Stimulated activated naive CD8-positive, alpha-beta T cell treated with anti-CD3 and anti-CD28 coated beads, Interleukin-15, Interleukin-2, amounts not matched to agents 100 U/mL and 50 U/mL, for 24 hours (primary cell): ENCODE measurements at places on chromosomes 2 and 18.

DNA sequence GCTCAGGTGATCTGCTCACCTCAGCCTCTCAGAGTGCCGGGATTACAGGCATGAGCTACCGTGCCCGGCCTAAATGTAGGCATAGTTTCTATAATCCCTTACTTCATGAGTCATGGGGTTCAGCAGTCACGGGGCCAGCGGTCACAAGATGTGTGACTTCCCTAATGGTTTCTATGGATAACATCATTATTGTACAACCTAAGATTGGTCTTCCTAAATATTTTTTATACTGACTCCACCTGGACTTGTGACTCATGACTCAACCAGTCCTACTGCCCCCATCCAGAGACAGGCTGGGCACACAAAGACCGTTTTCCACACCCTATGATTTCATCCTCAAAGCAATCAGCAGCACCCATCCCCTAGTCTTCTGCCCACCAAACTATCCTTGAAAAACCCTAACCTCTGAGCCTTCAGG, 15.9 kb downstream of the FAM210A start:
- no peak for DNase-seq

DNA sequence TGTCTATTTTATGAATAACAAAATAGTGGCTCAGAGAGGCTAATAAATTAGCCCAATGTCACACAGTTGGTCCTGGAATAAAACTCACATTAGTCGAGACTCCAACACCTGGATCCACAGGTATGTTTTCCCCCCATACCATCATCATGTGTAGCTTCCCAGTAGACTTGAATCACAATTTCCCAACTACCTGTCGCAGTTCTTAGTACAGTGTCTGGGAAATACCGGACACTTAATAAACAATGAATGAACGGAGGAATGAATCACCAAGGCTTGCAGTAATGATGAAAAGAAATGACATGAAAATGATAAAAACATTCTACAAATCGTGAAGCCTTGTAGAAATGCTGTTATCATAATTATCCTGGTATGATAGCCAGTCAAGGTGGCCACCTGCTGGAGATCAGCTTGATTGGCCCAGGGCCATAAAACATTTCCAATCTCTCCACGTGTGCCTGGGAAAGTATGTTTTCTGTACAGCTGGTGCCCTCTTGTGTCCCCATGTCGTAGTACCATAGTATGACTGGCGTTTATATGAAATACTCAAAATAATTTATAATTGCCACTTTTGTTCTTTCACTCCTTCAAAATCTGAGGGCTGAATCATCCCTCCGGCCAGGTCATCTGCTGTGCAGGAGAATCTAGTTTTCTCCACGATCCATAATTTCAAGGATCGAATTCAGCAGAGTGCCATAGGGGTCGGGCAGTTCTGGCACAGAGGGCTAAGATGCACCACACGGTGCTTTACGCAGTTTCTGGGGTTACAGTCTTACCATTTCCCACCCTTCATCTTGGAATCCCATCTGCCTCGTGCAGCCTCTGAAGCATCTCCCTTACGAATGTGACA, 95.4 kb downstream of the LAMA1 start:
- no peak for DNase-seq

DNA sequence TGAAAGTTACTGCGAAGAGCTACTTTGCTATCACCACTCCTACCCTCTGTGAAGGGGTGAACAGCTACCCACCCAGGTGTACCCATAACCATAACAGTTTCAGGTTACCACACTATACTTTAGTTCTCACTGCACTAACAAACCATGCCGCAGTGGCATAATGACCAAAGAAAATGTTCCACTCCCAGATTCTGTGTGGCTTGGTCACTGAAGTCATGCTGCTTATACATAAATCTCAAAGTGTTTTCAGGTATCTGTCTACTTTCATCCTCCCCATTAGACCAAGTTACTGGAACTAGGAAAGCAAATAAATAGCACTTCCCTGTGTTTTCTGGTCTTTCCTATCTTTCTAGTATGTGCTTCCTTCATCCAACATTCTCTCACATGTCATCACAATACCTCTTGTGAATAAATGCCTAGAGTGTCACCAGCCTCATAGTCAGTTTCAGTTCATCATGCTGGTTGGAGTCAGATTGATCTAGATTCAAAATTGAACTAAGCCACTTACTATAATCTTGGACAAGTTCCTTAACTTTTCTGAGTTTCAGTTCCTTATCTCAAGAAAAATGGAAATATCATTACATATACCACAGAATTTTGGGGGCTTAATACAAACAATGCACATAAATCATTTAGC, 293.6 kb downstream of the FSIP2 start:
- no peak for DNase-seq

DNA sequence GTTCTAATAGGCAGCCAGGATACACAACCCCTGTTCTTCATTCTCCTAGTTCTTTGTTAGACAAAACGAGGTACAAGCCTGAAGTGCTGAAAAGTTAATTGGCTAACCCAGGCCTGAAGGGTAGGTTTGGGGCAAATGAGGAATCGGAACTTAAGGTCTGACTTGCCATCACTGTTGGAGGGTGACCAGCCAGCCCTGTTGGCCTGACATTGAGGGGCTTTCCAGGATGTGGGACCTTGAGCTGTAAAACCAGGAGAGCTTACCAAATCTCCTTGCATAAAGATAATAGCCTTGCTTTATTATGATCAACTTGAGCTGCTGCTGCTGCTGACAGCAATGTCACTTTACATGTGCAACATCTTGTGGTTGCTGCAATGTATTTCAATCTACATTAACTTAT, 256.0 kb downstream of the VAPA start:
- no peak for DNase-seq

GRCh38 chr2:139478165-139478914, 698.1 kb upstream of the NXPH2 start:
- DNase-seq = no peak

DNA sequence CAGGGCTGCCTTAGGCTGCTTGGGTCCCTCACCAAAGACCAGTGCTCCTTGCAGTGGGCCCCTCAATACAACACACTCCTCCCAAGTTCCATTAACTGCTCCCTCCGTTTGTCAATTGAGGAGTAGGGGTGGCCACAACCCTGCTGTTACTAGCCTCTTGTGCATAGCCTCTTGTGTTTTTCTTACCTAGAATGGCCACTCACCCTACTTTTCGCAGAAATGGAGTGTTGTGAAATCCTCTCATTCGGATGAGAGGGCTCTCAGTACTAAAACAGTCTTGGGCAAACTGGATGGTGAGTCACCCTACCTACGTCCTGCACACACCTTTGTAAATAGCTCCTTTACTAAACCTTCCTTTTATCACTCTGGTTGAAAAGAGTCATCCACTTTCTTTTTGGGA, 253.9 kb downstream of the OSR1 start:
- no peak for DNase-seq

GRCh38 chr2:150357770-150358467, 129.5 kb downstream of the RND3 start:
- no peak for DNase-seq

DNA sequence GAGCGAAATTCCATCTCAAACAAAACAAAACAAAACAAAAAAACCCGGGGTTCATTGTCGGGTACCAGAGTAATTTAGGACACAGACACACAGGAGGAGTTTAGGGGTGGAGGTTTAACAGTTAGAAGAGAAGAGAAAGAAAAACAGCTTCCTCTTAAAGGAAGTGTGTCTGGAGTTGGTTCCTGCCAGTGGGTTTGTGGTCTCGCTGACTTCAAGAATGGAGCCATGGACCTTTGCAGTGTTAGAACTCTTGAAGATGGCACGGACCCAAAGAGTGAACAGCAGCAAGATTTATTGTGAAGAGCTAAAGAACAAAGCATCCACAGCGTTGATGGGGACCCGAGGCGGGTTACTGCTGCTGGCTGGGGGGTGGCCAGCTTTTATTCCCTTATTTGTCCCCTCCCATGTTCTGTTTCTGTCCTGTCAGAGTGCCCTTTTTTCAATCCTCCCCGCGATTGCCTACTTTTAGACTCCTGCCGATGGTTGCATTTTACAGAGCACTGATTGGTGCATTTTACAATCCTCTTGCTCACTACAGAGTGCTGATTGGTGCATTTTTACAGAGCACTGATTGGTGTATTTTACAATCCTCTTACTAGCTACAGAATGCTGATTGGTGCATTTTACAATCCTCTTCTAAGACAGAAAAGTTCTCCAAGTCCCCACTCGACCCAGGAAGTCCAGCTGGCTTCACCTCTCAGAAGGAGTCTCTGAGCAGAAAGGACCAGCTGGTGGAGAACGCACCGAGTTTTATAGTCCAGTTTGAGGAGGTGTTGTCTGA, 28.7 kb upstream of the ATP8B1 start:
- no peak for DNase-seq

- DNase-seq = no peak
Observed at GRCh38 chr2:3344897-3345296, 32.7 kb downstream of the EIPR1 start.

DNA sequence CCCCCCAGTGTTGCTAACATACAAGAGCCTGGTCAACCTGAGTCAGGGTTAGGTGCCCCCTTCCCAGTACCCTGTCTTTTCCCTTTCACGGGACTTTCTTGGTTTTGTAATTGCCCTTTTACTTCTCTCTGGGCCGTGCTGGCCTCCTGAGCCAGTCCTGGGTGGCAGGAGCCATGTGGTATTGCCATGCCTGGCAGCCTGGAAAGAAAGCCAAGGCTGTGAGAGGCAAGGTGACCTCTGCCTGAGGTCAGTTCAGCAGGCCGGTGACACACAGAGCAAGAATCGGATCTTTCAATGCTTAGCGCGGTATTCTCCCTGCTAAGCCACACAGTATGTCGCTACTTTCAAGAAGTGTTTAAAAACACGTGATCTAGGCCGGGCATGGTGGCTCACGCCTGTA, 52.3 kb downstream of the C18orf63 start:
- DNase-seq = no peak

DNA sequence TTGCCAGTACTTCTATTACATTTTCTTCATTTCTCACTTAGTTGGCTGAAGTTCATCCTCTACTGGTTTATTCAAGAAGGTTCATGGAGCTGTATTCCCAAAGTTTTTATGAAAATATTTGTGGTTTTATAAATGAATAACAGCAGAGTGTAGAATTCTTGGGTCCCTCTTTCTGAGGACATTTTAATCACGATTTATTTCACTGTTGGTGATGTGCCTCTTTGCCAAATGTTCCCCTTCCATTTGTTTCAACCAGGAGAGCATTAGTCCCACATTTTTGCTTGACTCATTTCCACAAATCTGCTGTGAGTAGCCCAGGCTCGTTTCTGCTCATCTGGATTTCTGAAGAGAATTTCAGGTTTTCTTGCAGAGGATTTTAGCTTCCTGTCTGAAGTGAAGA, 20.8 kb downstream of the COPS7B start:
- no peak for DNase-seq

DNA sequence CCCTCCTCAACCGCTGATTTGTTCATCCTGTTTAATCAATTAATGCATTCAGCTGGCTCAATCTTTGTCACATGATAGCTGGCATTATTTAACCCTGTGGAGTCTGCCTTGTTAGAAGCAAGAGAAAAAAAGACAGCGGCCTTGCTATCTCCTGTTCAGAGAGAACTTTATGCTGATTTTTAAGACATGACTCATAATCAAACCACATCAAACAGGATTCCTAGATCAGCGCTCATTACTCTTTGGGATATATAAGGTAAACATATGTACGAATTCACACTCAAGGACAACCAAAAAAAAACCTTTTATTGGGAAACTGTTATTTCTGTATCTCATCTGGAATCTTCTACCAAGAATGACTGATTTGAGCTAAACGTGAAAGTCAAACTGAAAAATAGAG, 195.1 kb downstream of the C1D start:
- DNase-seq = no peak

DNA sequence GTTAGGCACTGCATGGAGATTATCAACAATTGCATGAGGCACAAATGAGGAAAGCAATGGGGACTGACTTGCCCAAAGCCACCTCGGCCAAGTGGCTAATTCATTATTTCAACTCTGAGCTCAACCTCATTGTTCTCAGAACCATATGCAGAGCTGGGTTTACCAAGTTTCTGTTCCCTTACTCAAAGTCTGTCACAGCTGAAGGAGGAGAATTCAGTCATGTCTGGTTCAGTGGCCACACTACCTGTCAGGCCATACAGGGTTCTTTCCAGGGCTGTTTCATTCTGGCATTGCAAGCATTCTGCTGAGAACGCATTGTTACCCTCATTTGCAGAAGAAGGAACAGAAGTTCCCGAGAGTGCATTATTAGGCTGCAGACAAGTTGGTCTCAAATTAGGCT, 181.7 kb downstream of the MYT1L start:
- DNase-seq = no peak

DNA sequence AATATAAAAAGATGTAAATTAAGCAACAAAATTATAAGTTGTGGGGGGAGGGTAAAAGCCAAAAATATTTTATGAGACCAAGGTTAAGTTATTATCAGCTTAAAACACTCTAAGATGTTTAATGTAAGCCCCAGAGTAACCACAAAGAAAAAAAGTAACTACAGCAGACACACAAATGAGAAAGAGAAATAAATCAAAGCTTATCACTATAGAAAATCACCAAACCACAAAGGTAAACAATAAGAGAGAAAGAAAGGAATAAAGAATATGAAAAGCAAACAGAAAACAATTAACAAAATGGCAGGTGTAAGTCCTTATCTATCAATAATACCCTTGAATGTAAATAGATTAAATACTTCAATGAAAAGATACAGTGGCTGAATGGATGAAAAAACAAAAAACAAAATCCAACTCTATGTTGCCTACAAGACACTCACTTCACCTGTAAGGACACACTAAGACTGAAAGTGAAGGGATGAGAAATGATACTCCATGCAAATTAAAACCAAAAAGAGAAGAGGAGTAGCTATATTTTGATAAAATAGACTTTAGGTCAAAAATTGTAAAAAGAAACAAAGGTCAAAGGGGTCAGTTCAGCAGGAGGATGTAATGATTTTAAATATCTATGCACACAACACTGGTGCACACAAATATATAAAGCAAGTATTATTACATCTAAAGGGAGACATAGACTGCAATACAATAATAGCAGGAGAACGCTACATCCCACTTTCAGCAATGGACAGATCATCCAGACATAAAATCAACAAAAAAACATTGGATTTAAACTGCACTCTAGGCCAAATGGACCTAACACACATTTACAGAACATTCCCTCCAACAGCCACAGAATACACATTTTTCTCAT, 80.7 kb downstream of the PTPN2 start:
- DNase-seq = no peak

DNA sequence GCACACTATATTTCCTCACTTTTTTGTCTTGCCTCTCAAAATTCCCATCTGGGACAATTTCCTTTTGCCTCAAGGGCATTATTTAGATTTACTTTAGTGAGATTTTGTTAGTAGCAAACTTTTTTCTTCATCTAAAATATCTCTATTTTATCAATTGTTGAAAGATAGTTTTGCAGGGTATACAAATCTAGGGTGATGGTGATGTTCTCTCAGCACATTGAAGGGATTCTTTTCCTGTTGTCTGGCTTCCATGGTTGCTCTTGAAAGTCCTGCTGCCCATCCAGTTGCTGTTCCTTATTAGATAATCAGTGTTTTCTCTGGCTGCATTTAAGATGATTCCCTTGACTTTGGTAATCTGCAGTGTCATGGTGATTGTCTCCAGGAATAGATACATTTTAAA, 48.1 kb downstream of the NPAS2 start:
- no peak for DNase-seq

GRCh38 chr2:137838255-137839092, 125.8 kb upstream of the HNMT start:
- DNase-seq = no peak

- DNase-seq = no peak
Observed at GRCh38 chr2:65411056-65411795, 21.2 kb downstream of the SPRED2 start.

GRCh38 chr2:57180042-57180567, 866.5 kb upstream of the VRK2 start:
- DNase-seq = no peak

GRCh38 chr2:190947711-190948251, 66.2 kb downstream of the STAT1 start:
- no peak for DNase-seq

- DNase-seq = no peak
Observed at GRCh38 chr18:23833714-23834113, 144.5 kb downstream of the LAMA3 start.
